ENCODE measurements at places on chromosomes 3 and 15.
A peak's percentile ranks its signal among the peaks of the same experiment; 100 is the strongest.

- no peak for DNase-seq
Measured at GRCh38 chr3:134348524-134348923, 25.7 kb downstream of the AMOTL2 start.

DNA sequence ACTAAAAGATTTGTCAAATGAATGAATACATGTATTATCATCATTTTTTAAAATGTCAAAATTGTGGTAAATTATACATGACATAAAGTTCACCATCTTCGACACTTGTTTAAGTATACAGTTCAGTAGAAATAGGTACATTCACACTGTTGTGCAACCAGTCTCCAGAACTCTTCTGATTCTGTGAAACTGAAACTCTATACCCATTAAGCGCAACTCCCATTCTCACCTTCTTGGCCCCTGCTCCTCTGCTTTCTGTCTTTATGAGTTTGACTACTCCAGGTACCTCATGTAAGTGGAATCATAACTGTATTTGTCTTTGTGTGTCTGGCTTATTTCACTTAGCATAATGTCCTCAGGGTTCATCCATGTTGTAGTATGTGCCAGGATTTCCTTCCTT lies 50.1 kb upstream of the KBTBD8 start:
- no peak for DNase-seq

DNA sequence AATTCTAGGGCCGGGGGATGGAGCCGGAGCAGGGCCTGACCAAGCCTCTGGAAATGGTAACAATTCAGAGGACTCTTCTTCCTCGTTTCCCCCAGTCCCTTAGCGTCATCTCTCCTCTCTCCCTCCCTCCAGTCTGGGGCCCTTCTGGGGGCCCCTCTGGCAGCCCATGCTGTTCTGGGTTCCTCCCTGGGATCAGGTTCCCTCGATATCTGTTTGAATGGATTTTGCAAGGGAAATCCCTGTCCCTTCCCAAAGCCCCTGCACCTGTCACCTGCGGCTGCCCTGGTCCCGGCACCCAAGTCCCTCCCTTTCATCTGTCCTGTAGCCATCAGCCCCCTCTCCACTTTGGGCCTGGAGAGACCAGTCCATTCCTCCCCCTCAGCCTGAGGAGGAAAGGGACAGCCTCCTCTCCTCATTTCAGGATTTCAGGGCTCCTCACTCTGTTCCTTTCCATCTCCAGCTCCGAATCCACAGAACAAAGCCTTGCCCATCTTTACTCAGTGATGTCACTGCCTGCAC lies 1.7 kb upstream of the PLCB2 start:
- no peak for DNase-seq

DNA sequence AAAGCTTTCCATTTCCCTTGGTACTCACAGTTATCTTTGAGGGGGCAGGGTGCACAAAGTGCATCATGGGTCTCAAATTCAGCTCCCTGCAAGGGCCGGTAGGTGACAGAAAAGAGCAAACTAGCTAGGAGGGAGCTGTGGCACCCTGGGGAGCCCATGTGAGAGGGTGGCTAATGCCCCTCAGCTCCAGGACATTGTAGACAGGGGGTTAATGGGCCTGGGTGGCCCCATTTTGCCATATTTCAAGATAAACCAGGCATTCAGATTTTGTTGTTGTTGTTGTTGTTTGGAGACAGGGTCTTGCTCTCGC lies 3.7 kb upstream of the SLC6A6 start:
- no peak for DNase-seq

- DNase-seq = no peak
Measured at GRCh38 chr3:121739902-121740301, 9.6 kb downstream of the GOLGB1 start.

DNA sequence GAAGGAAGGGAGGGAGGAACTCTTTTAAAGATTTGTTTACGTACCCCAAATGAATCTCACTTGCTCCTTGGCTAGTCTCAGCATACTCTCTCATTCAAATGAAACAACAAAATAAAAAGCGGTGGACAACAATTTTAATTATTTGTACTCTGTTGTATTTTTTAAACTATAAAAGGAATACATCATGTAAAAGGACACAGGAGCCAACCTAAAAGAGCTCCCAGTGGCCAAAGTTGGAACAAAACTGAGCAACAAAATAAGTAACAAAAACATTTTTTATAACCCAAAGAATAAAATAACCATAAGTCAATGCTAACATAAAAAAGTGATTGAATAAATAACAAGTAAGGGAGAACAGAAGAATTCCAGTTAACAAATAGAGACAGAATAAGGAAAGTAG lies 24.4 kb upstream of the SSUH2 start:
- DNase-seq = no peak

DNA sequence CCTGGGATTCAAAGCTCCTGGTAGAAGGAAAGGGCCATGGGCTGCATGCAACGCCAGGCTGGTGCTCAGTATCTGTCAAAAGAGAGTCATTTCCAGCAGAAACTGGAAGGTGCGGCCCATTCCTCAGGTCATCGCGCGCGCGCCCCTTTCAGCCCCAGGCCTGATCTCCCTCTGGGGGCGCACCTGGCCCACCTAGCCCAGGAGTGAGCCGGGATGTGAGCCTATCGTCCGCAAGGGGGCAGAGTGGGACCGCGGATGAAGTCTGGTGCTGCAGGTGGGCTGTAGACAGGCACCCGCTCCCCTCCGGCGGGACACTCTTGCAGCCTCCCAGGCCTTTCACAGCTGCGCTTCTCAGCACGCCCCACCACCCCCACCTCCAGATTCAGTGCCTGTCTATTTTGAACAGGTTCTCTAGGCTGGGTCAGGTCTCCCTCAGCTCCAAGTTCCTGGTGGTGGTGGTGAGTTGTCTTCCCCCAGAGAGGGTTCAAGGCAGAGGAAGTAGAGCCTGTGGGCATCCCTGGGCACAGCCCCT lies 5.8 kb upstream of the RPL29 start:
- DNase-seq = peak; percentile 87

DNA sequence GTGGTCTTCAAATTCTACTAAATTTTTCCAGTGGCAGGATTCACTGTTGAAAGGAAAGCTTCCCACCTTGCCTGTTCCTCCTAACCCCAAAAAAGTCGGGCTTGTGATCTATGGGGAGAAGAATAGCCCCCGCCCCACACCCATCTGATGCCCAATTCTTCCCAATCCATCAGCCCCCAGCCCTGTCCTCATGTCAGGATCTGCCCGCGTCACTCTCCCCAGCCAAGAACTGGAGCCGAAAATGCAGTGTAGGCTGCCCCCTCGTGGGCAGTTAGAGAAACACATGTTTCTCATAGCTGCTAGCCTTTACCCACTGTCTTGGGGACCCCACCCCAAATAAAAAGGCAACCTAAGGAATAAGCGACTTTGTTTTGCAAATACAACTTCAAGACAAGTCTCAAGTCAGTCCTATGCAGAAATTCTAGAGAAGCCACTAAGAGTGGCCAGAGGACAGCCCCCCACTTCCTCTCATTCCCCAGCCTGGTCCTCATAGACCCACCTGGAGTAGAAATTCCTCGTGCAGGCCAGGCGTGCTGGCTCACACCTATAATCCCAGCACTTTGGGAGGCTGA lies 13.0 kb upstream of the CSK start:
- peak; percentile 60 for DNase-seq

DNA sequence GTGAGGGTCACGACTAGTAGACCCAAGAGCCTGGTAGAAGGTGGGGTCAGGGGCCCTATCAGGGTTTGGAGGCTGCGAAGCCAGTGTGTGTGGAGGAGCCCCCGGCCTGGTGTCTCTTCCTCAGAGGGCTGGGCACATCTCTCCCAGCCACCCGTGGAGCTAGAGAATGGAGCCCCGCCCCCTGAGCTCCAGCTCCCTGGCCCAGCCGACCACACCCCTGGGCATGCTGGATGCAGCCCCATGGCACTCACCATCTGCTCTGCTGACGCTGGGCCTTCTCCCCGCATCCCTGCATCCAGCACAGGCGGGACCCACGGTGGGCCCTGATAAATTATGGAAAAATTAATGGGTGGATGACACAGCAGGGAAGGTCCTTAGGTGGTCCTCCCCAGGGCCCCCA lies 17.5 kb downstream of the ANKRD63 start:
- no peak for DNase-seq

- DNase-seq = no peak
Measured at GRCh38 chr15:85462029-85462428, 81.6 kb downstream of the AKAP13 start.

DNA sequence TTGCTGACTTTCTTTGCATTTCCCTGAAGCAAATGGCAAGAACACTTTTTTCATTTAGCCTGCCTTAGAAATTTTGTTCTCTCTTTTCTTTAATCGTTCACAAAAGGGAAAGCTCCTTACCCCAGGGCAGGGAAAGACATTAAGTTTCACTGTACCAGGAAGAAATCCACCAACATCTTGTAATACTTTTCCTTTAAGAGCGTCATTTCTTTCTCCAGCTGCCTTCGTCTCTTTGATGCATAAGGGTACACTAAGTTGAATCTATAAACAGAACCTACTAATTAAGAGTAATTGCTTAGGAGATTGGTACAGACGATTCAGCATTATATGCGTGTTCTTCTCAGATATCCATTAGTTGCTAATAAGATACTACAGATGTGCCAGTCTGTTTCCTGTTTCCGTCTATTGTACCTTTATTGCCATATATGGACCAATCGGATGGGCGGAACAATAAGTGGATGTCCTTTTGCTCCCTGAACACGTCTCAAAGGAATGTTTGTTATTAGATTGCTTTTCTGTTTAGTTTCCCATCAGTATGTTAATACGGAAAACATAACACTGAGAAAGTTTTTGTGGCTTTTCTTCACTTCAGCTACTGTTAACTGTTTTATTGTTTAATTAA lies 276.7 kb upstream of the RARB start:
- no peak for DNase-seq

GRCh38 chr3:65779390-65779789 lies 259.3 kb downstream of the MAGI1 start:
- no peak for DNase-seq

DNA sequence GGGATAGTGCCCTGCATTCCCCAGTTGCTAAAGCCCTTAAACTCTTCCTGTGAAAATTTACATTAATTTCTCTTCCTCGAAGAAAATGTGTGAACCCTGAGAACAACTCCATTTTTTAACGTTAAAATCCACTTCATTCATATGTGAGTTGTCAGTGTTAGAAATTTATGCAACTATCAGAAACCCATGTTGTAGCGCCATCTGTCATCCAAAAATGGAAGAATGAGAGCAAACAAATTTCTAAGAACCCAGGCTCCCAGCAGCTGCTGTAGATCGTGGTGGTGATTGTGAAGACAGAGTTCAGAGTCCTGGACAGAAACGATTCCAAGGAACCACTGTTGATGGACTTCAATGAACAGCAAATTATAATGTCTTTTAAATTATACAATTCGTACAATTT lies 179.7 kb upstream of the NDN start:
- DNase-seq = no peak

- DNase-seq = no peak
Measured at GRCh38 chr15:40937762-40938535, 8.8 kb downstream of the DLL4 start.

GRCh38 chr3:42402394-42403096 lies 7.9 kb downstream of the LYZL4 start:
- no peak for DNase-seq

DNA sequence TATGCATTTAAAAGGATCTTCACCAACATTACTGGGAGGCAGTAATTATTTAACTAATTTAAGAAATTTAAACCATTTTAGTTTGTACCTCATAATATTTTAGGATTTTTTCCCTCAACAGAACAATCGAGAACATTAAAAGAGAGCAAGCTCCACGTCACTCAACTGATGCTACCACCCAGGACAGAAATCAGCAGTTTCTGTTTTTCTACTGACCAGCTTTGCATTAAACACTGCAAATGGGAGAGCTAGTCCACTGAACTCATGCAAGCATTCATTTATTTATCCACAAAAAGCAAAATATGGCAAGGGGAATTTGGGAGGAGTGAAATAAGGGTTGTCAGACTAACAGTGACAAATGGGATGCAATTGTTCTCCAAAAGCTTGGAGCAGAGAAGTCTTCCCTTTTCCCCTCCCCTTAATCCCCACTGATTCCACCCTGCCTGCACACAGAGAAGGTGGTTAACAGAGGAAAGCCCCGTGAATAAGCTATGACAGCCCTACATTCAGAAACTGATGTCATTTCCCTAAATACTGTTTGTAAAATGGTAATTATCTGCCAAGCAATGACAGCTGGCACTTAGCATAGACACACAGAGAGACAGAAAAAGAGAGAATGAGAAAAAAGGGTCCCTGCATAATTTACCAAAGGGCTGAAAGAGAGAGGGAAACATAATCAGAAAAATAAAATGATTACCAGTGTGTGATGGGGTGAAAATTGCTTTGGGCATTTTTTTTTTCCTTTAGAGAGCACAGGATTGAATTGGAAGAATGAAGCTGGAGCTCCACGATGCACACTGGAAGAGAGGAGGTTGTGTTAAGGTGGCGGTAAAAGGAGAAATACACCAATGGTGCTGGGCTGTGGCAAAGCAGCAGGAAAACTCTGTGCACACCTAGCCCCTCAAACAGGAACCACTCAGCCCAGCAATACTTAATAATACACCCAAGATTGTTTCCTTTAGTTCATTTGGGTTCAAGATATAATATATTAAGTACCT lies 777.4 kb downstream of the TUSC7 start:
- no peak for DNase-seq

DNA sequence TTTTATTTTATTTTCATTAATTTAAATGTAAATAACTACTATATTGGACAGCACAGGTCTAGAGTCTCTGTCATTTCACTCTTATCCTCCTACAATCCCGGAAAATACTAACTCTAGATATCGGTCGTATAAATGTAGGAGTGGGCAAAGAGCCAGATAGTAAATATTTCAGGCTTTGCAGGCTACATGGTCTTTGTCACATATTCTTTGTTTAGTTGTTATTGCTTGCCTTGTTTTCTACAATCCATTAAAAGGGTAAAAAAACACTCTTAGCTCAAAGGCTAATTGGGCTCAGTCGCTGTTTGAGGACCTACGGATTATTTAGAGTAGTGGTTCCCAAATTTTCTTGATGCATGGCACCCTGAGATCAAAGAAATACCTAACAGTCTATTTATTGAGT lies 1.7 kb downstream of the KNL1 start:
- DNase-seq = no peak

All from erythroblast (primary cell).